A549 treated with Hydrocortisone at 1 μM for 4 hours (cell line): ENCODE measurements at places on chromosomes 3 and 15. TPM values are rescaled to one million over a fixed set of nuclear protein-coding genes. Genes with fewer than 3 reads are reported as not detected.

The FAH gene
- 31.4 to 35.0 TPM (median 32.5 TPM) in 5 replicates for total RNA-seq

The CCR1 gene
- total RNA-seq = not detected in 5 replicates

The ULK4 gene
- 4.7 to 9.0 TPM (median 5.3 TPM) in 5 replicates for total RNA-seq

The GRIP2 gene
- 1.0 to 1.6 TPM (median 1.2 TPM) in 5 replicates for total RNA-seq

The FBXO40 gene
- not detected in 5 replicates for total RNA-seq

The PDCD7 gene
- 27.0 to 30.1 TPM (median 28.2 TPM) in 5 replicates for total RNA-seq
